CD4-positive, alpha-beta memory T cell (primary cell): ENCODE measurements at places on chromosomes 4 and X.

- DNase-seq, result no peak
Measured at GRCh38 chr4:13920901-13921300, 293.4 kb upstream of the BOD1L1 start.

GRCh38 chr4:124427095-124427767 is 285.3 kb downstream of the ANKRD50 start:
- no peak for DNase-seq

DNA sequence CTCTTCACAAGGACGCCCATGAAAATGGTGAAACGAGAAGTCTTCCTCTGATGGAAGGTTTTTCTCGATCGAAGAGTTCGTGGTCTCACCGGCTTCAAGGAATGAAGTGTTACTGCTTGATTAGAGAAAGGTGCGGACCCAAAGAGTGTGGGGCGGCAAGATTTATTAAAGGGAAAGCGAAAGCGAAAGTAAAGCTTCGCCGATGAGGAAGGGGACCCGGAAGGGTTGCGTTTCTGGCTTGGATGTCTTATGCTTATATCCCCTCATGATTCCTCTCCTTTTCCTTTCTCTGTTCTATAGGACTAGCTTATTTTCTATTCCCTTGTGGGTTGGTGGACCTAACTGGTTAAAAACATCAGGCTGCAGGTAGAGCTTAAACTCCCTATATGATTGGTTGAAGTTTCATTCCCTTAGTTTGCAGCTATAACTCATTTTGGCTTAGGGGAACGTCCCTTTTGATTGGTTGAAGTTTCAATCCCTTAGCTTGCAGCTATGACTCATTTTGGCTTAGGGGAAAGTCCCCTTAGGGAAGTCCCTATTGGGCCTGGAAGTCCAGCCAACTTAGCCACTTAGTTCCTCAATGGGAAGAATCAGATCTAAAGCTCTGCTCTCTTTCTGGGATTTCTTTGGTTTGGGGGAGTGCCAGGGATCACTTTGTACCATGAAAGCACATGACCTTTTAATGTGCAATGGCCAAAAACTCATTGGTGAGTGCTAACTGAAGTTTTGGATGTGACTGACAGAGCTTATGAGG is 1025.0 kb upstream of the PCDH10 start:
- no peak for DNase-seq

DNA sequence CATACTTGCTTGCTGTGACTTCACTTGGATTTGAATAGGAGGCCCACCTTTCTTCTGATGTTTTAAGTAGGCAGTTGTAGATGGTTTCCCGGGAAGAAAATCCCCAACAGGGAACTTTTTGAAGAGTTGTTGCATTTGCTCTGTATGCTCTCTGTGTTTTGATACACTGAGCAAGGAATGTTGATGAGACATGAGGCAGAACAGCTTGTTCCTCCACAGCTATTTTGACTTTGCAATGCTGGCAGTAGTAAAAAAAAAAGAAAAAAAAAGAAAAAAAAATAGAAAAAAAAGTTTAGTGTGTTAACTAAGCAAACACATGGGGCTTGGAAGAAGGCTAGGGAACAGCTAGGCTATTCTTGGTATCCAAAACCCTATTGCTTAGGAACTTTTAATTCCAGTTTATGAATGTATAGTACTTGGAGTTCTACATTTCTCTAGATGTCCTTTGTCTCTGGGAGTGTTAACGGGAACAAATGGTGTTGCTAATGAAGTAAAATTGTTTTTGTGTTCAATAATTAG is 23.4 kb upstream of the PAQR3 start:
- no peak for DNase-seq

DNA sequence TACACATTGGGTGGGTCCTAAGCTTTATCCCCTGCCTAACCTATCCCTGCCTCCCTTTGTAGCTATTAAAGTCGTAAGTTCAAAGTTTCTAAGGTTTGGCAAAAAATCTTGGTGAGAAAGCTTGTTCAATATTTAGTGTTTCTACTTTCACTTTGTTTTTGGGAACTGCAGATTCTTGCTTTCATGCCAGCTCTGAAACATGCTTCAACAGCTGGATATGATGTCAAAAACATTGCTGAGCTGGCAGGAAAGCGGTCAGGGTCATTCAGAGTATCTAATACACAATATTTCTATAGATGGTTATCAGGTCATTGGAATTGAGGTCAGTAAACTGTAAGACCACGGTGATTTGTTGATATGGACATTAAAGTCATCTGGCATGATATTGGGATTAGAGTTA is 19.7 kb downstream of the CENPI start:
- no peak for DNase-seq

GRCh38 chr4:89586864-89587263 is 250.1 kb downstream of the SNCA start:
- DNase-seq, result no peak

- DNase-seq, result no peak
Measured at GRCh38 chr4:94567811-94568210, 116.1 kb downstream of the PDLIM5 start.
